LoVo (cell line): ENCODE measurements at places on chromosomes 5 and 9.

GRCh38 chr5:74421377-74421776 is 219.2 kb downstream of the ENC1 start:
- no peak for DNase-seq

DNA sequence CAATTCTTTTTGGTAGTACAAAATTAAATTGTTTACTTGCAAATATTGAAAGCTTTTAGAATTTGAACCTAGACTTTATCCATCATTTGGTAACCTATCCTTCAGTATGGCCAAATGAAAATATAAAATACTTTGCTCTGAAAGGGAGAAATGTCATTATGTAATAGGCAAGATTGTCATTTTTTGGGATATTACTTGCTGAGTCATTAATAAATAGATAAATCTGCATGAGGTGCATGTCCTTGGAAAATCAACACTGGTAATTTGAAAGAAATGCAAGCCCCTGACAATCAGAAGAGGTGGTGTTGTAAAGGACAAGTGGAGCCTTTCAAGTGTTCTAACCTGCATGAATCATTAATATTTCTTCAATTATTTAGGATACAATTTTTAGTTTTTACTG is 231.8 kb upstream of the CCNG1 start:
- DNase-seq = no peak

GRCh38 chr5:74179179-74179578 is 461.3 kb downstream of the ENC1 start:
- no peak for DNase-seq

- DNase-seq = no peak
These were observed 167.7 kb downstream of the AOPEP start for GRCh38 chr9:94894094-94894699.

GRCh38 chr5:88890070-88890781 is 7.2 kb upstream of the MEF2C start:
- no peak for DNase-seq

GRCh38 chr9:96489482-96489979 is 39.6 kb downstream of the HABP4 start:
- no peak for DNase-seq
